ENCODE measurements at places on chromosomes 3 and 15.

- no peak for DNase-seq
Measured at GRCh38 chr3:18119866-18120265, 305.3 kb downstream of the SATB1 start.

- peak; percentile 30 for DNase-seq
Measured at GRCh38 chr3:194136519-194137007, 615 bp downstream of the HES1 start.

DNA sequence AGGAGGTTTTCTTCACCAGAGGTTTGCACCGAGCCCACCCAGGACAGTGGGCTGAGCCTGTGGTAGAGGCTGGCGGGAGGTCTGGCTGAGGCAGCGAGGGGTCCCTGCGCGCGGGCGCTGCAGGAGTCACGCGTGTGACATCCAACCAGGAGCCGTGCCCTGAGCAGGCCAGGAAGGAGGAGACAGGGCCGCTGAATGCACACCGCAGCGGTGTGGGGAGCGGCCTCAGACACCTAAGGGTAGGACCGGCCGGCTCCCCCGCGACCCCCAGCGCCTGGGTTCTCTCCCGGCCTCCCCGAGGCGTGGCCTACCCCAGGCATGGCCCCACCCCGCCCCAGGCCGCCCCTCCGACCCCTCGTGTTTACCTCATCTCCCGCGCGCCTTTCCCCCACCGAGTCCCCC lies 412 bp downstream of the SLC41A3 start:
- peak; percentile 77 for DNase-seq

DNA sequence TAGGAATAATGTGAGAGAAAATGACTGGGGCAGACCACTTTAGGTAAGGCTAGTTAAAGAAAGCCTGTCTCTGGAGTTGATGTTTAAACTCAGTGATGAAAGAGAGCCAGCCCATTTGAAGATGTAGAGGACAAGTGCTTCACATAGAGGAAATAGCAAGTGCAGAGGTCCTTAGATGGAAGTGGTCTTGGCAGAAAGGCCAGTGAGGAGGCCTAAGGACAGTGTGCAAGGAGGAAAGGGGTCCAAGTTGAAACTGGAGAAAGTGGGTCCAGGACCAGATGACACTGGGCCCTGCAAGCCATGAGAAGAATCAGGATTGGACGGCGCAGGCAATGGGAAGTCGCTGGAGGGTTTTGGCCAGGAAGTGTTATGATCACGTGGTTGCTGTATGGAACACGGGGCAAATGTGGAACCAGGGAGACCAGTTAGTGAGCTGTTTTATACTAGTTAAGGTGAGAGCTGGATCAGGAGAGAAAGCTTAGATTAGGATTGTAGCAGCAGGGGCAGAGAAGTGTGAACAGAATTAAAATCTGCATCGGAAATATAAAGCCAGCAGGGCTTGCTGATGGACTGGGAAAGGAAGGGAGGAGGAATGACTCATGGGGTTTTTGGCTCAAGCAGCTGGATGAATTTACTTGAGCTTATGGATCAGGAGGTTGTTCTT lies 48.0 kb upstream of the SCAANT1 start:
- DNase-seq = peak; percentile 66

DNA sequence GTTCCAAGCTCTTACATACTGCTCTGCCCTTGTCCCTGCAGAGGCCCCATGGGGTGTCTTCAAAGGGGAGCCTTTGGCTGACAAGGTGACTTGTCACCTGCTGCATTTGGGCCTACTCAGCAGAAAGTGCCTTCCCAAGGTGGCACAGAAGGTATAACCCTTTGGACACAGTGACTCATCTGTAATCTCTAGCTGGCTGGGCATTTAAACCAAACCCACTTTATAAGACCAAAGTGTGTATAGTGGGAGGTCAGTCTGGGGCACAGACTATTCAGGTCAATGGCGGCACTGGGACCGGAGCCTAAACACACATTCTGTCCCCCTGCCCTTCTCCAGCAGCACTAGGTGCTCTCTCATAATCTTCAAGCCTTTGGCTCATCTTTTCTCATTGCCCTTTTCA lies 35.1 kb downstream of the GJD2 start:
- no peak for DNase-seq

- DNase-seq = no peak
Measured at GRCh38 chr15:29651476-29652233, 170.6 kb downstream of the TJP1 start.

DNA sequence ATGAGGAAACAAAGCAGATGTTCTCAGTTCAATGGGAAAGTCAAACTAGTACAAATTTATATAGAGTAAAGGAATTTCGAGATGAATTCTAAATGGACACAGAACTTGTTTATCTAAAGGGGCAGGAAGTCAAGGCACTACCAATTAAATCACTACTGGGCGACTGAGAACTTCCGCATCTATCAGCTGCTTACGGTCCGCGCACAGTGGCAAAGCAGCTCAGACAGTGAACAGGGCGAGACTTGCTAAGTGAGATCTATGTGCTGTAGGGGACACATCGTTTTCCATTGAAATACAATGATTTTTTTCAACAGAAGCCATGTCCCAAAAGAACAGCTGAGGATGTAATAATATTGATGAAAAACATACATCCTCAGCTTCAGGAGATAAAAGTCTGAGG lies 105.0 kb downstream of the CHRNA7 start:
- no peak for DNase-seq

GRCh38 chr3:142633073-142633472 lies 36.9 kb downstream of the PLS1 start:
- DNase-seq = no peak

- DNase-seq = no peak
Measured at GRCh38 chr3:23811185-23811527, 5.4 kb downstream of the UBE2E1 start.

- DNase-seq = peak; percentile 81
Measured at GRCh38 chr3:23113455-23114171, 89.5 kb upstream of the UBE2E2 start.

DNA sequence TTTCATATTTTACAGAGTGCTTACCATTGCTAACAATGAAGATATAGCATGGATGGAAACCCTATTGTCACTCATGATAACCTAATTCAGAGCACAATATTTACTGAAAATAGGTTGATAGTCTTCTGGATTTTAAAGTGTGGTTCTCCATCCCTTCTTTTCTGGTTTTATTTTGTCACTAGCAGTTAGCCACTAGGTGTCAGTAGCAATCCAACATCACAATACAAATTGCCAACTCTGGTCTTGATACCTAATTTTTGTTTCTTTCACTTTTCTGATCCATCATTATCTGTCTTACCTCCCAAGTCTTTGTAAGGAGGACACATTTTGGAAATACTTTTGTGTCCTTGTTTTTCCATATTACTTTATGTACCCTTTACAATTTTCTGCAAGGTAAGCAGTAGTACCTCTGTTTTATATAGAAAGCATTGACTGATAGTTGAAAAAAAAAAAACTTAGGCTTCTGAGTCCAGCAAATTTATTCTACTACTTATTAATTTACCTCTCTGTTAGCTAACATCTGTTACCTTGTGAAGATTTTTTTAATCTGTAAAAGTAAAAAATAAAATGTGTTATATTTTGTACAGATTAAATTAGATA lies 28.3 kb upstream of the CRYBG3 start:
- DNase-seq = peak; percentile 77

DNA sequence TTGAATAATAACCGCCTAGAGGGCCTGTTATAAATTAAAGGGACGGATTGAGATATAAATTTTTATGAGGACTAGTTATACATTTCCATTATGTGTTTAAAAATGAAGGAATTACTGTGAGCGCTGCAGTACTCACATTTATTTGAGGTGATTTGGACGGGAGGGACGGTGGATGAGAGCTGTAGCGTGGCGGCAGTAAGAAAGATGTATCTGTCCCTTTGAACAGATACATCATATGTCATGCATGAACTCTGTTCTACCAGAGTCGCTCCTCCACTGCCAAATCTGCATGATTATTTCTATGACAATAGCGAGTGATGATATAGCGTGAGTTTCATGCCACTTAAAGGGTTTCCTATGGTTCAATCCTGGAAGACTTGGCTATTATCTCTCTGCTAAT lies 538.8 kb downstream of the MCTP2 start:
- DNase-seq = no peak

DNA sequence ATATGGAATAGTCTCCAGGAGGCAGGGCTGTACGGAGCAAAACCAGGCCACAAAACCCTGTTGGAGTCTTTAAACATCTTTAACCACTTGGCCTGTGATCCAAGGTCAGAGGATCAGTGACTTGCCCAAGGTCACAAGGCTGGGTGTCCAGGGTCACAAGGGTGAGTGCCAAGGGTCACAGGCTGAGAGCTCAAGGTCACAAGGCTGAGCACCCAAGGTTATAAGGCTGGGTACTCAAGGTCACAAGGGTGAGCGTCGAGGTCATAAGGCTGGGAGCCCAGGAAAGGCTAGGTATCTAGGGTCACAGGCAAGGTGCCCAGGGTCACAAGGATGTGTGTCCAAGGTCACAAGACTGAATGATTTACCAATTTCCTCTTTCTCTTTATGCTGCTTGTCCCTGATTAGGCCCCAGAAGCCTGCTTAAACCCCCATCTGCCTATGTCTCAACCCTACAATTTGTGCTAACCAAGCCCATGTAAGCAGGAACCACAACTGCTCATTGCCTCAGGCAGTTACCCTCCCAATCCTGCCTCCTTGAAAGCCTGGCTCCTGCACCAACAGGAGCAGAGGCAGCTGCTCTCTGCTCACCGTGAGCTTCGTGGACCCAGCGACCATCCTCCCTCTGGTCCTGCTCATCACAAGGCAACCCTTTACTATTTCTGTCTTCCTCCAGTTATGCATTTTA lies 51.5 kb downstream of the MGLL start:
- DNase-seq = peak; percentile 89

DNA sequence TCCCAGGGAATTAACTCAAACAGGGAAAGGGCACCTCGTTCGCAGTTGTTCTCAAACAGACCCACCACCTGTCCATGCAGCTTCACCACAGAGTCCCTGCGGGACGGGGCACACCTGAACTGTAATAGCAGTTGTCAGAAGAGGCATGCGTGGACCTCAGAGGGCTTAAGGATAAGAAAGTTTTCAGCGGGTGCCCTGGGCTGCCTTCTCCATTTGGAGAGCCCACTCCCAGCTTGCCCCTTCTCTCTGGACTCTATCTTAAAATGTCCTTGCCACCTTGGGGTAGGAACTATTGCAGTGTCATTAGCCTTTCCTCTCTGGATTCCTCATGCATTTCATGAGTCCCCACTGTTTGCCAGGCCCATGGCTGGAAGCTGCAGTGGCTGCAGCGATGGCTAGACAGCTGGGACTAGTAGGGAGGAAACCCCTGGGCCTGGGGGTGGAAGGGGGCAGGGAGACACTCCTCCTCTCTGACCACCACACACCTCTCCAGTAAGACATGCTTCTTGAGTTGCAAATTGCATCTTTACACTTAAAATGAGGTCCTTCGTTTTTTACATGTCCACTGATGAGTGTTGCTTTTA lies 33.5 kb downstream of the PDIA5 start:
- DNase-seq = no peak

- DNase-seq = no peak
Measured at GRCh38 chr3:89108291-89108550, 800 bp downstream of the EPHA3 start.

DNA sequence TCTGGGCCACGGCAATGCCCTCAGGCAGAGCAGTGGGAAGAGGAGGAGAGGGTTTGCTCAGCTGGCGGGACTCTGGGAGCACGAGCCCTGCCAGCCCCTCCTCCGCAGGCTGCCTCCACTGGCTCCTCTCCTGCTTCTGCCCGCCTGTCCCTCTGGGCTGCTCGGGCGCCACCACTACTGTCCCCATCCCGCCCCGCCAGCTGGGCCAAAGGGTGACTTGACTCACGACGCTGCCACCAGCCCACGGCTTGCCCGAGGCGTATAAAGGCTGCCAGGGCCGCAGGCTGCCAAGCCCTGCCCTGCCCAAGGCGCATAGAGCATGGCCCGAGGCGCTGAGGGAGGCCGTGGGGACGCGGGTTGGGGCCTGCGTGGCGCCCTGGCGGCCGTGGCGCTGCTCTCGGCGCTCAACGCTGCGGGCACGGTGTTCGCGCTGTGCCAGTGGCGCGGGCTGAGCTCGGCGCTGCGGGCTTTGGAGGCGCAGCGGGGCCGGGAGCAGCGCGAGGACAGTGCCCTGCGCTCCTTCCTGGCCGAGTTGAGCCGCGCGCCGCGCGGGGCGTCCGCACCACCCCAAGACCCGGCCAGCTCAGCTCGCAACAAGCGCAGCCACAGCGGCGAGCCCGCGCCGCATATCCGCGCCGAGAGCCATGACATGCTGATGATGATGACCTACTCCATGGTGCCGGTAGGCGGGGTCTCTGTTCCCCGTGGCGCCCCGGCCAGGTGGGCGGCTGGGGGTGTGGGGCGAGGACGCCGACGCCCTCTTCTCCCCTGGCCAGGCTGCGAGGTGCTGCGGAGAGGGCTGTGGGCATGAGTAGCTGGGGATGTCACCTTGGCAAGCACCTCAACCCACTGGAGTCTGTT lies at the start of gene GLDN:
TSS of gene GLDN (plus strand) at position 290 of the 861 bp plus-strand sequence. CDS start at position 320, 30 bp downstream.
- DNase-seq = peak; percentile 6

DNA sequence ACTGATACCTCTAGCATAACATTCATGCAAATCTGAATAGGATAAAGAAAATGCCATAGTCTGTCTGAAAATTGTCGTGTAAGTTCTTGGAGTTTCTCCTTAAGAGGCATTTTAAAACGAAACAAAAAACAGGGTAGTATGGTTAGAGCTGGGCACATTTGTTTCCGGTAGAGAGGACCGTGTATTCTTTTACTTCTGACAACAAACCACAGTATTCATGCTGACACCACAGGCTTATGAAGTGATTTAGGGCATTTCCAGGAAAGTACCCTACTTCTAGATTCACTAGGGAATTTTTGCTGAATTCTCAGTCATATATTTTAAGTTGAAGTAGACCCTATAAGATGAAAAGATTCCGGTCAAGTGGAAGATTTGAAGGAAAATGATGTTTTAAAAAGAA lies 541.3 kb downstream of the UNC13C start:
- peak; percentile 55 for DNase-seq

- DNase-seq = no peak
Measured at GRCh38 chr15:96087180-96087884, 243.2 kb upstream of the NR2F2 start.

- DNase-seq = peak; percentile 81
Measured at GRCh38 chr3:126986001-126986400, 3.1 kb downstream of the PLXNA1 start.

DNA sequence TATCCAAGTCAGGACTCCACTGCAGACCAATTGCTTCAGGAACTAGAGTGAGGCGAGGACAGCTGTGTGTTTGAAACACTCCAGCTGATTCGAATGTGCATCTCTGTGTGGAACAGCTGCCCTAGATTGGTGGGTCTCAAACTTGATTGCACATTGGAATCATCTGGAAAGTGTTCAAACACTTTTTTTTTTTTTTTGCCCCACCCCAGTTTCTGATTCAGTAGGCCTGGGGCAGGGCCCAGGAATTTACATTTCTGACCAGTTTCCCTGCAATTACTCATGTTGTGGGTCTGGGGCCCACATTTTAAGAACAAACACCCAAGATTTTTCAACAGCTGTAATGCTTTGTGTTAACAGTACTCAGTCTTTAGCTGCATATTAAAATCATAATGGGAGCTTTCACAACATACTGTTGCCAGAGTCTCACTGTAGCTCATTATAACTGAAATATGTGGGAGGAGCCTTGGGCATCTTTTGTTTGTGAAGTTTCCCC lies 156.6 kb downstream of the NR1D2 start:
- DNase-seq = no peak

GRCh38 chr3:80676261-80676660 lies 908.5 kb upstream of the ROBO1 start:
- no peak for DNase-seq

GRCh38 chr15:64351265-64351664 lies 4.7 kb downstream of the CSNK1G1 start:
- no peak for DNase-seq

- DNase-seq = no peak
Measured at GRCh38 chr3:126518779-126519177, 1.2 kb upstream of the UROC1 start.

GRCh38 chr3:15726043-15726442 lies 71.7 kb downstream of the ANKRD28 start:
- DNase-seq = no peak
